ENCODE measurements at places on chromosomes 4 and X.

GRCh38 chr4:21209860-21210259, 509.6 kb downstream of the PACRGL start:
- DNase-seq: no peak

DNA sequence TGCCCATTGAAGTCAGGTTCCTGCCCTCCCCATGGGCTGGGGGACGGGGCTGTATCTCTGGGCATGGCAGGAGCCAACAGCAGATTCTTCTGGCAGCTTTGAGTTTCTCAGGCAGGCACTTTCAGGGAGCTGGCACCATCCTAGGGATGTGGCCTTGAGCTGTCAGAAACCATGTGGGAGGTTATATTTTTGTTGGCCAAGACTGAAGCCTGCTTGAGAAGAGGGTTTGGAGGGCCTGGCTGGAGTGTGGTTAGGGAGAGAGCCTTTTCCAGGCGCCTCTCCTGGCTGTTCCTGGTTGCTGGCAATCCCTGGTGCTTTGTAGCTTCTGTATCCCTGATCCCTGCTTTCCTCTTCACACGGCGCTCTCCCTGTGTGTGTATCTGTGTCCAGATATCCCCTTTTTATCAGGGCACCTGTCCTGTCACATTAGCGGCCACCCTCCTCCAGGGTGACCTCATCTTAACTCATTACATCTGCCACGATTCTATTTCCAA, 30.6 kb upstream of the SORCS2 start:
- DNase-seq: no peak

DNA sequence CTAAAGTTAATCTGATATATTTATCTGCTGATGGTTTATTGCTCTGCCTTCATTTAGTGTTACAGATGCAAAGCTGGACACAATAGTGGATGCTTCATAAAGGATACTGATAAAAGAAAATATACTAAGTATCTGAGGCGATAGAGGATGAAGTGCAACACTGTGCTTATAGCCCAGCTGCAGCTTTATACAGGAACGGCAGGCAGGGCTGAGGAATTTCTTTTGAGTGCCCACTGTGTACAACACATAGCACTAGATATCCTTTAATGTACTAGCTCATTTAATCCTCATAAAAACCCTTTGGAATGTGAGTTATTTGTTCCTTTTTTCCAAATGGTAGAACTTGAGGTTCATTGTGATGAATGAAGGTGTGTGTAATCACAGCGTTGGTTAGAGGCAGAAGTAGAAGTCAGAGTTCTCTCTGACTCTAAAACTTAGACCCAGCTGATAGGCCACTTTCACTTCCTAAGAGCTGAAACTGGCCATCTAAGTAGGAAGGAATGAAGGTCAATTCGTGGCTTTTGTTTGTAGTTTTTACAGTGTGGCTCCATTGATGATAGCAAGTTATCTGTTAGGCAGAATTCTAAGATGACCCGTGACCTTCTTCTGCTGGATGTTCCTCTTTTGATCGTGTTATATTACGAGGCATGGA, 138.0 kb downstream of the VEGFC start:
- DNase-seq: no peak

- no peak for DNase-seq
These were observed 170.0 kb downstream of the RELL1 start for GRCh38 chr4:37516057-37516775.

DNA sequence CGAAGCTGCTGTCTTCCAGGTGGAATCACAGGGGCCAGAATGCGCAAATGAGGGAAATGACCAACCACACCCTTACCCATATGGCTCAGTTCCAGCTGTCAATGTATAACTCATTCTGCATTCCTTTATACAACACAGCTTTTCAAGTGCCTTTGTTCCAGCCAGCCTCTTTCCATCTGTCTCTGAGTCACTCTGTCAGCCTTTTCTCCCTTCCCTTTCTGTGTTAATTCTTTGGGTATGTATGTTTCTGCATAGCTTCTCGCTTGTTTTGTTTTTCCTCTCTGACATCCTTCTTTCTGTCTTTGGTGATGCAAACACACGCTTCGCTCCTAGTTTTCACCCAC, 54.5 kb downstream of the RS1 start:
- DNase-seq: no peak

GRCh38 chr4:25913056-25913850, 767 bp upstream of the SMIM20 start:
- DNase-seq: no peak

DNA sequence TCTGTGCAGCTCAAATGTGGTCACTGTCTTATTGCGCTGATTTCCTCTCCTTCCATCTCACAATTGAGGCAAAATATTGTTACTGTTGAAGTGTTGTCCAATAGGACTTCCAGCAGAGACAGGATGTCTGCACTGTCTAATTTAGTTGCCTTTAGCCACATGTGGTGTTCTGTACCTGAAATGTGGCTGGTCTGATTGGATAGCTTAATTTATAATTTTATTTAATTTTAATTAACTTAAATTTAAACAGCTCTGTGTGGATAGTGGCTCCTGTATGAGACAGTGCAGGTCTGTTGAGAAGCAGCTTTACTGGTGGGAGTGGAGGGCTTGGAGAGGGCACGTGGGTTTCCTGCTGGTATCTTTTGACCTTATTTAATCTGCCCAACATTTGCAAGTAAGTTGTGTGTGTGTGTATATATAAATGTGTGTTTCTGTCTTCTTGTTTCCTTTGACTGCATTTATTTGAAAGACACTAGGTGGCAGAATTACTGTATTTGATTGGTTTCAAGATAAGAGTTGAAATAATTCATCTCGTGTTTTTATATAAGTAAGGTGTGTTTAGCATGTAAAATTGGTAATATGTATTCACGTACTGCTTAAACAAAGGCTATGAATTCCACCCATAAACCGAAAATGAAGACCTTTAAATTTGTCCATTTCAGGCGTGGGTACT, 55.3 kb upstream of the MSANTD1 start:
- DNase-seq: no peak

GRCh38 chr4:186840222-186840701, 116.6 kb upstream of the FAT1 start:
- DNase-seq: no peak

DNA sequence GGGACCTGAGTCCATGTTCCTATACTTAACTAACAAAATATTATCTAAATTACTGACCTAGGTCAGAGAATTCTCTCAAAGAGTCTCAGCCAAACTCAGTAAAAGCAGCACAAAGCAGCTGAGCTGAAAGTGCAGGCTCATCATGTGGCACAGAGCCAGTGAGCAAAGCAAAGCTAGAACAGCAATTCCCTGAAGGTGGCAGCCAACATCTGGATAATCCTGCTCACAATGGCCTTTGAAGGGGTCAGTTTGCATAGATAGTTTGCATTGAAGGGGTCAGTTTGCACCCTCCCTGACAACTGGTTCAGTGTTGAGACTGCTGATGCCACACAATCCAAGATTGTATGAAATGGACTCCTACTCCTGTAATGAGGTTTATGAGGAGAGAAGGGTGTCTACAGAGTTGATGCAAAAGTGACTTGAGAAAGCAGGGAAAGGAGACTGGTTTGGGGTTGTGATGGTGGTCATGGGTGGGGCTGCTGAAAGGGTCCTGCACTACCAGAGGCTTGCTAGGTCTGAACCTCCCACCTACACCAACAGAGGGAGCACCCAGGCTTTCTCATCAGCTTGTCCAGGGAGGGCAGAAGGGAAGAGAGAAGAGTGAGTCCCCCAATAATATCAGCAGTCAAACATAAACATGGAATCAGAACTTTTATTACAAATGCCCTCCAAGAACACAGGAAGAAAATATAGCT, 39.7 kb downstream of the TRIM61 start:
- no peak for DNase-seq

GRCh38 chr4:54231768-54232688, 2.9 kb downstream of the PDGFRA start:
- no peak for DNase-seq

DNA sequence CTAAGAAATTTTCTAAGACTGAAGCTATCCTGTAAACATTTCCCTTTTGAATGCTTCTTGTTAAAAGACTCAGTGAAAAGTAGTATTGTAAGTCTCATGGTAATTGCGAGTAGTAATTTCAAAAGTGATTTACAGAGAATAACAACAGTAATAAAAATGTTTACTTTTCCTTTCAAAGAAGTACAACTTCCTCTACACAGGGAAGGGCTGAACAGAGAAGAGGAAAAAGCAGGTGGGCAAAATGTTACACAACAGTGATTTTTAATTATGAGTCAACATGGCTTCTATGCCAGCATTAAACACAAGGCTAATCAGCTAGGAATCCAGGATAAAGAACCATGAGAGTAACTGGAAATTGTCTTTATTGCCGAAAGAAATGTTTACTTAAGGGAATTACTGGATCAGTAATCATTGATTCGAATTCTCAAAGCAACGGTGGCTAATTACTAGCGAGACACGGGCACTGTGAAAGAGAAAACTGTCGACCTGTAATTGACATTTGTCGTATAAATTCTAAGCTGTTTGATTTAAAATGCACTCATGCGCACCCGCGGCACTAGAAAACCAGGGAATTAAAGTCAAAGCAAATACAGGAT, 15.4 kb downstream of the UTP3 start:
- no peak for DNase-seq

- no peak for DNase-seq
These were observed 371.2 kb downstream of the AFF2 start for GRCh38 chrX:148871422-148872160.

GRCh38 chr4:173288296-173288695, 45.9 kb downstream of the HMGB2 start:
- peak; percentile 30 for DNase-seq

DNA sequence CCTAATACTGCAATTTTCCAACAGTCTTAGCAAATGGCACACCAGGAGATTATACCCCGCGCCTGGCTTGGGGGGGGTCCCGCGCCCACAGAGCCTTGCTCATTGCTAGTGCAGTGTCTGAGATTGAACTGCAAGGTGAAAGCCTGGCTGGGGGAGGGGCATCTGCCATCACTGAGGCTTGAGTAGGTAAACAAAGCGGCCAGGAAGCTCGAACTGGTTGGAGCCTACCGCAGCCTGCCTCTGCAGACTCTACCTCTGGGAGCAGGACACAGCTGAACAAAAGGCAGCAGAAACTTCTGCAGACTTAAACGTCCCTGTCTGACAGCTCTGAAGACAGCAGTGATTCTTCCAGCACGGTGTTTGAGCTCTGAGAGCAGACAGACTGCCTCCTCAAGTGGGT, 172.8 kb upstream of the NAP1L5 start:
- DNase-seq: no peak

DNA sequence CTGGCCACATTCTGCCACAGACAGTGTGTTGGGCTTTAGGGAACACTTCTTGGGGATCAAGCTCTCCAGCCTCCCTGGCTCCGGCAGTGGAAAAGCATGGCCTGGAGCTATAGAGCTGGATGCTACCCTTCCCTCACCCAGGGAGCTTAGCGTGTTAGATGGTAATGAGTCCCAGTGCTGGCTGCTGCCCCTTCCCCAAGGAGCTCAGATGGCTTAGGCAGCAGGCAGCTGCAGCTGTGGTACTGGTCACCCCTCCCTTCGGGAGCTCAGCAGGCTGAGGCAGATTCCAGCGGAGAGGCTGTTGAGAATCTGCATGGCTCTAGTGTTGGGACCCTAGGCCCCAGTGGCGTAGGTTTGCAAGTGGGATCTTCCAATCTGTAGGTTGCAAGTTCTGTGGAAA, 19.5 kb downstream of the TMEM144 start:
- no peak for DNase-seq

DNA sequence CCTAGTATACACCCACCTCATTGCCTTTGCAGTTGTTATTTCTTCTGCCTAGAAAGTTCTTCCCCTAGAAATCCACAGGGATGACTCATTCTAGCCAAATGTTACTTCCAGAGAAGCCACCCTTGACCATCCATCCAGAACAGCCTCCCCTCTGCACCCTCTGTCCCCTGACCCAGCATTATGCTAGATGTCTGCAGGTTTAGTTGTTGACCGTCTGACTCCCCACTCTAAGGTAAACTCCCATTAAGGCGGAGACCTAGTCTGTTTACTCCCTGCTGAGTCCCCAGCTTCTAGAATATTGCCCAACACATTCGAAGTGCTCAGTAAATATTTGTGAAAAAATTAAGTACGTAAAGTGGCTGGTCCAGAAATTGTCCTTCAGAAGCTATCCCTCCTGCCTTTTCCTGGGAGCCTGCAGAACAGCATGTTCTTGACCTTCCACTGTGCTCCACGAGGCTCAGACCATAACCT, 11.0 kb downstream of the SRD5A3 start:
- no peak for DNase-seq

DNA sequence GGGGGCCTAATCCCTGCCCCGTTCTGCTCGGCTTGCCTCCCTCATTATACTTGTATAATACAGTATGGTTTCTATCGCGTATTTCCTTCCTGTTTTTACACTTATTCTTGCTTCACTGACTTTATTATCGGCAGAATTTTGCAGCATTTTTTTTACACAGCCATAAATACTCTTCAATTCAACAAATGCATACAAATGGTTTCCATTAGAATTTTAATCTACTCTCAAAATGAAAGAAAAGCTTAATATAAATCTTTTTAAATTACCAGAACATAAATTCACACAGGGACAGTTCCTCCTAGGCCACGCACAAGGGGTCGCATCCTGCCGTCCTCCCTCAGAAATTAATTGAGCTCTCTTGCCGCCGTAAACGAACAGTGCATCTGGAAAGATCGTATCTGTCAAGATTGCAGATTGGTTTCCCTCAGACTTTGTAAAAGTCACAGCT, 42.9 kb downstream of the DCTD start:
- no peak for DNase-seq

GRCh38 chr4:52824270-52824602, 37.9 kb upstream of the RASL11B start:
- DNase-seq: no peak

DNA sequence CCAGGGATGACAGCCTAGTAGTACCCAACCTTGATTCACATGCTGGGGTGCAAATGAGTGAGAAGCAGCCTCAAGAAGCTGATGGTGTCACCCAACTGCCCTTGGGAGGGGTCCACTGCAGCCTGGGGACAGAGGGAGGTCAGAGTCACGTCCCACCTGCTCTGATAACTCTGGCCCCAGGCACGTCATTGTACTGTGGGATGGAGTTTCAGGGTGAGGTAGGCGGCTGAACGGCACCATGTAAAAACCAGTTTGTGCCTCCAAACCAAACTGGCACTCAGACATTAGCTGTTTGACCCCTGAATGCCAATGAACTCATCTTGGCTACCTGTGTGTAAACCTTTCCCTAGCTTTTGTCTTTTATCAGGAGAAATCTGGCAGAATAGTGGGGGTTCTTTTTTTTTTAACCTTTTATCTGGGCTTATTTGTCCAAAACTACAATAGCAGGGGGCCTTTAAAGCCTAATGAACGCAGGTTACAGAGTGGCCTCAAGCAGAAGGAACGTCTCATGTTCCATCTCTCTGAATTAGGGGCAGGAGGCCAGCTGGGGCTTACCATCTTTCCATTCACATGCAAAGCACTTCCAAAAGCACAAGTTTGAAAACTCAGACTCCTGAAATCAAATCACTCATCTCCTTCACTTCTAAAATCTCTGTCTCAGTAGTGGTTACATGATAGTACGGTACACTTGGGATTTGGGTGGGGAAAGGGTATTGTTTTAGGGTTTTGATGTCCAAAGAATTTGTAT, 89.4 kb downstream of the IRF2 start:
- DNase-seq: no peak

DNA sequence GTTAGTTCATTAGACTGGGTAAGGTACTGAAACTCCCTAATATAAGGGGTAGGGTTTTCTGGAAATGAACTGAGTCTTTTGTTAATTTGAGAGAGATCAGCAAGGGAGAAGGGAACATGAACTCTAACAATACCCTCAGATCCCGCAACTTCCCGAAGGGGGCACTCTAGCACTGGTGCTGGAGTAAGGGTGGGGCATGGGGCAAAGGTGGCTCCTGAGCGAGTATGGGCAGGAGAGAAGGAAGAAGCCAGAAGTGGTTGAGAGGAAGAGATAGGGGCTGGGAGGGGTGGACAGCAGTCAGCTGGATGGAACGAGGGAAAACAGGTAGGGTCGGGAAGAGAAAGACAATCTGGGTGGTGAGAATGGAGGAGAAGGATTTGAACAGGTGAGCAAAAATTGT, 183.2 kb upstream of the MAGEE2 start:
- DNase-seq: no peak

All from activated T-helper 1 cell treated with anti-CD3 and anti-CD28 coated beads, Interleukin-2, amount 50 U/mL, for 16 hours (primary cell).